ENCODE measurements at places on chromosomes 5 and 9.

- DNase-seq = no peak
These were observed 10.4 kb downstream of the ZNF618 start for GRCh38 chr9:113886466-113886865.

GRCh38 chr5:59763541-59763940 lies 130.0 kb downstream of the PDE4D start:
- DNase-seq = no peak

DNA sequence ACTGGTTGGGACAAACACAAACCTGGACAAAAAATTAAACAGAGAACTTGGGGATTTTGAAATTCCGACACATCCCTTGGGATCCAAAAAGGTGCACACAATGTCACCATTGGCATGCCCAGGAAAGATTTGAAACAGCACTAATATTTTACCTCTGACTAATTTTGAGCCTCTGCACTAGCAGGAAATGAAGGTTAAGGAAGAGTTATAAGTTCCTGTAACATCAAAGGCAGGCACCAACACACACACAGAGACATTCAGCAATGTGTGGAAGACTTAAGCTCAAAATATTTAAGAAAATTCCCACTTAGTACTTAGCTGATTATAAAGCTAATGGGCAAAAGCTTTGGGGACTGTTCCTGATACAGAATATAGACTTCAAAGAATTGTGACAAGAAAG lies 247.0 kb downstream of the CDH9 start:
- no peak for DNase-seq

DNA sequence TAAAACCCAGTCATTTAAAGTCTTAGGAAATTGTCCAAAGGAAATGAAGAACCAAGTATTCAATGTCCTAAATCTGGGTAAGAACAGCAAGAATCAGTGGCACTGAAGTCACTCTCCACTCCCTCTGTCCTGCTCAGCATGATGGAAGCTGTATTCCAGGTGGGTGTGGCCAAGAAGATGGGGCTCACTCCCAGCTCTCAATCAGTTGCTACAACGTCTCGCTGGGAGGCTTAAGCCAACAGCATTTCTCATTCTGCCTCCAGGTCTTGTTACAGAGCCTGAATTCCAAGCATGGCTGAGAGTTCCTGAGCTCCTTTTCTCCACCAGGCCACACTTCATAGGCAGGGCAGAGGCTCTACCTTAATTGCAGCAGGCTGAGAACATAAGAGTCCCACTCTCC lies 41.2 kb upstream of the TRIO start:
- no peak for DNase-seq

DNA sequence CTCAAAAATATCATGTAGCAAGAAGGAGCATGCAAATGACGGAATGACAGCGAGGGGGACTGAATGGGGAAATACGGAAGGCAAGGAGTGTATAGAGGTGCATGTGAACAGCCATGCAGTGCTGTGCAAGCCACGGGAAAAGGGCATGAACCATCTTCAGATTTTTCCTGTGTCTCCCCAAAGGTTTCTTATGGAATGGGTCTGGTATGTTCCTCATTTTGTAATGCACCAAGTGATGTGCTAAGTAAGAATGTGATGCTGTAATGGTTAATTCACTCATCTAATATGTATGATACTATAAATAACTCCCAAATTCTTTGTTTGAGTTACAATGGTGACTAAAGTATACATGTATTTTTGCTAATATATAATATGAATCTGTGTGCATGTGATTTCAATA lies 99.0 kb upstream of the DAB2 start:
- no peak for DNase-seq

- no peak for DNase-seq
These were observed 164.4 kb downstream of the SMARCA2 start for GRCh38 chr9:2179567-2179966.

DNA sequence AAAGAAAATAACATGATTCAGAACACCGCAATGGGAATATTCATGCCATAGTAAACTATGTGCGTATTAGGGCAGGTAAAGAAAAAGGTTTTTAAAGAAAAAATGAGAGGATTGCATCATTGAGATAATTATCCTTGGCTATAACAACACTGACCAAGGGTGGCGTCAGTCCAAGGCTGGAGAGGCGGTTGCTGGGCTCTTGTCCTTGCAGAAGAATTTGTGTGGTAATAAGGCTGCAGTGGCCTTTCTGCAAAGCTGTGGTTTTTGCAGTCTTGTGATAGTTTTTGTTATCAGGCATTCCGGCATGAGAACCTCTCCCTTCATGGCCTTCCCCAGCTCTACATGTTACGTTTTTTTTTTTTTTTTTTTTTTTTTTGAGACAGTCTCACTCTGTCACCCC lies 14.0 kb downstream of the BOD1 start:
- no peak for DNase-seq

DNA sequence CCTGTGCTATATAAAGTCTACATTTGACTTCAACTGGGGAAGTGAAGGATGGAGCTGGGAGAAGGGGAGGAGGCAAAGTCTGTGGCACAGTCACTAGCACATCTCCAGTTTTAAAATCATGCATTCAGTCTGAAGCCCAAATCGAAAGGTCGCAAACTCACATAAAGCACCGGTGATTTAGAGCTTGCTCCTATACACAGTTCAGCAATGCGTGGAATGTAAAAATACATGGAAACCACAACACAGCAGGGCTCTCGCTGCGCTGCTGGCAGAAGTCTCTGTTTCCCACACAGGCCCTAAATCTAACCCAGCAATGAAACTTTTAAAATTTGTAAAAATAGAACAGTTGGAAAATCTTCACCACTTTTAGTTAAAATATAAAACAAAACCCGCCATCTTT lies 68.2 kb downstream of the EBF1 start:
- DNase-seq = no peak

DNA sequence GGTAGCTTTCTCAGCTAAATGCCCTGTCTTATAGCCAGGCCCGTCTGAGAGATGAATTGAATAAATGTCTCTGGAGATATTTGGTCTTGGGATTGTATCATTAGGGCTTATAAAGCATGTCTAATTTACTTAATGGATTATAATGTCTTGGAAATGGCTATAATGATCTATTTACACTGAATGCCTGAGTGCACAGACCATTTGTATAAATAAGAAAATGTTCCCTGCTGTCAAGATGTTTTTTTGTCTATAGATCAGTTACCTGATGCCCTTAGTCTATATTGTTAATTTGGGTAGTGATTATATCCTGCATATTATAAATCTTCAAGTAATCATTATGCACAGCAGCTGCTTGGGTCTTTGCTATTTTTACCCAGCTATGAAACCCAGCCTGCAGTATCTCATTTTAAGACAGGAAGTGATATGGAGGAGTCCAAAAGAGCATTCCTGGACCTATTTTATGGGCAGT lies 112.9 kb upstream of the ACTBL2 start:
- no peak for DNase-seq

GRCh38 chr5:156896546-156896945 lies 46.5 kb downstream of the PPP1R2B start:
- no peak for DNase-seq

DNA sequence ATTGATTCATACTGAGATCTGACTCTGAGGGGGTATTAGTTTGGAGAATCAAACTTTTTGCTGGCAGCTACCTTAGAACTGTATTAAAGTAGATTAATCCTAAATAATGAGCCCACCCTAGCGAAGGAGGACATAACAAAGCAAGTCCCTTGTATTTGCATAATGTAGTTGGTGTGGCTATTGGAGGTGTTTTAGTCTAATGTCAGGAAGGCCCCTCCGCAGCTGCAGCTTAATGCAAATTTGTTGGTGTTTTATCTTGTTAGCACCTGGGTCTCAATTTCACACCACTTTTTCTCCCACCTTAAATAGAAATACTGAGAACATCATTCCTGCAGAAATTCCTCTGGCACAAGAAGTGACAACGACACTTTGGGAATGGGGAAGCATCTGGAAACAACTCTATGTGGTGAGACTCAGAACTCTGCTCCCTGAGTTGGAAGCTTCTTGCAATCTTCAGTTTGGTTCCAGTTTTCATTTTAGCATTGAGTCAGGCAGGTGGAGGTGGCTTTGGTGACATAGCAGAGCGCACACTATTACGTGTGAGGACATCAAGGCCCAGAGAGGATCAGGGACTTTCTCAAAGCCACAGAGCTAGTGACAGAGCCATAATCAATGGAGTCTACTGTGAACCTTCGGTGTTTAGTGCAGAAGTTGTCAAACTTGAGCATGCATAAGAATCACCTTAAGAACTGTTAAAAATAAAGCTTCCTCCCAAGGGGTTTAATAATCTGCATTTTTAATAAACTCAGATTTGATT lies 33.9 kb downstream of the DOCK2 start:
- DNase-seq = no peak

GRCh38 chr9:24257726-24258125 lies 288.0 kb downstream of the IZUMO3 start:
- no peak for DNase-seq

GRCh38 chr9:125121146-125121545 lies 22.2 kb downstream of the SCAI start:
- DNase-seq = no peak

DNA sequence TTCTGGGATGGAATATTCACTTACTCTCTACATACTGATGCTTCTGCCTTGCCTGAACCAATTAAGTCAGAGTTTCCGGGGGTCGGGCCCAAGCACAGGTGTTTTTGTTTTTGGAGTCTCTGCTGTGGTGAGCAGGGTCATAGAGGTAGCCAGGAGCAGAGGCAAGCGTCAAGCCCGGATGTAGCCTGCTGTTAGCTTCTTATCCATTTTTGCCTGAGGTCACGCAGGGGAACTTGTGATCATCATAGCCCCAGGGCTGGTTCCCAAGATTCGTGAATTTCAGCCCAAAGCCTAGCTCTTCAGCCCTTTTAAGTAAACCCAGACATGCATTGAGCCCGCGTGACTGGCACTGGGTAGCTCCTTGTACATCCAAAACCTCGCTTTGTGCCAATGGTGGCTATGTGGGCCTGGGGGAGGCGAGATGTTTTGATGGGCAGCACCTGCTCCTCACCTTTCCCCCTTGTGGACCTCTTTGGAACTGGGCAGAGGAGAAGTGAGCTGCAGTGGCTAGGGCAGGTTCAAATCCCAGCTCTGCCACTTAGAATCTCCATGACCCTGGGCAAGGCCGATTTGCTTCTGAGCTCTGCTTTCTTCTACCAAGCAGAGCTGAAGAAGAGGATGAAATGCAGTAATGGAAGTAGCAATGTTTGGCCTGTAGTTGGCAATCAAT lies 33.7 kb downstream of the FGF18 start:
- DNase-seq = no peak

- DNase-seq = no peak
These were observed 650 bp downstream of the GPR107 start for GRCh38 chr9:130054325-130054786.

Measured in stimulated activated naive CD8-positive, alpha-beta T cell treated with anti-CD3 and anti-CD28 coated beads, Interleukin-15, Interleukin-2, amounts not matched to agents 100 U/mL and 50 U/mL, for 24 hours (primary cell).